ENCODE measurements at places on chromosomes 4 and X.
A peak's percentile ranks its signal among the peaks of the same experiment; 100 is the strongest.

GRCh38 chr4:87848622-87849351, 16.0 kb downstream of the MEPE start:
- DNase-seq: peak; percentile 58

DNA sequence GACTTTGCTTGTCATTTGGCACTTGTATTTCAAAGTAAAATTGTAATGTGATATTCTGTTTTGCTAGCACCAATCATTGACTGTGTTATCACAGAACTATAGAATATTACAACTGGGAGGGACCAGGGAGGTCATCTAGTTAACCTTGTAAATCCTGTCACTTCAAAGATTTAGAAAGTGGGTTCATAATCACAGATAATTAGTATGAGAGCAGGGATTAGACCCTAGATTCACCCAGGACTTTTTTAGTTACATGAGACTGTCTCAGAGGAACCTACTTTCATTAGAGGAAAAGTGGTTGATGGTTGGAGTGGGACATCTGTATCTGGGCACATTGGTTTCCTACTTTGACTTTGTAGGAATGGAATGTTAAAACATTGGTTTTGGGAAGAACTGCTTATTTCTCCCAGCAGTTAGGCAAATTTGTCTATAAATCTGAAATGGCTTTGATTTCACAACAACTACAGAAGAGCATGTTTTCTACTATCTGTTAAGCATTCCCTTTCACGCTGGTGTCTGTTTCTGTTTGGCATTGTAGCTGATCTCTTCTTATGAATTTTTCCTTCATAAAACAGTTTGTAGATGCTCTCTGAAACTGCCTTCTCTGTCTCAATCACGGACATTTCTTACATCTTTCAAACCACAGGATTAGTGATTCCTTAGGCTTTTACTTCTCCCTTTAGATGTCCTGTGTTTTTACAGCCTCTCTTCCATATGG, 144.1 kb downstream of the DIPK2B start:
- DNase-seq: no peak

DNA sequence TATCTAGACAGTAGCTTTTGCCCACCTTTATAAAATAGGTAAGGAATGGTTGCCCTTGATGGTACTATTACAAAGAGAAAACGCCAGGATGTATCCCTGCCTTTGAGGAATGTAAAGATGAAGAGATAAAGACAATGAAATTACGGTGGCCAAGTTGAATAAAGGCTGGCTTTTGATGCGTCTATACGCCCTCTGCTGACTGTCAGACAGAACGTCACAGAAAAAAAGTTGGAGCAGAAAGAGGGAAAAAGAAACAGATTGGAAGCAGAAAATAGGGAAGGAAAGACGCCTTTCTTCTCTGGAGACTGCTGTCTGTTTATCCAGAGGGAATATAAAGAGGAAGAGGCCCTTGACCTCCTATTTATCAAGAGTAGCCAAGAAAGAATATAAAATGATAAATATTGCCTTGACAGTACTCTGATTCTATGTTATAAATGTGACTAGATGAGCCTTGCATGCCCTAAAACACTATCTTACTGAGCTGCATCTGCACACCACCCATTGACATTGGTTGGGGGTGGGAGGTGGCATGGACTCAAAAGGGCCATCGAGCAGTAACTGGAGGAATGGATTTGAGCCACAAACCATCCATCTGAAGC, 30.6 kb downstream of the PCDH19 start:
- DNase-seq: no peak

DNA sequence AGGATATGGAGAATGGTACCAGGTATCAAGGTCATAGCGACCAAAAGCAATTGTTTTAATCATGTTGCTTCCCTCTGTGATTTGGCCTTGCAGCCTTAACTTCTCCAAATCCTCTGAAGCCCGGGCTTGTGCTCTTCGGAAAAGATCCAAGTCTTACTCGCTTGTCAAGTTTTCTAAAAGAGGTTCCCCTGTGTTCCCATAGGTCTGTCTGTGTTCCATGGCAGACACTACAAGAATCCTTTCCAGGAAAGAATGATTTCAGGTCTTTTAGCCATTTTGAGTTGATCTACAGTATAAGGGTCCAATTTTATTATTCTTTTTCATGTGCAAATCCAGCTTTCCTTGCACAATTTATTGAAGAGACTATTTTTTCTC, 710.6 kb upstream of the DIAPH2 start:
- no peak for DNase-seq

- no peak for DNase-seq
Measured at GRCh38 chrX:16946971-16947562, 609 bp downstream of the REPS2 start.

DNA sequence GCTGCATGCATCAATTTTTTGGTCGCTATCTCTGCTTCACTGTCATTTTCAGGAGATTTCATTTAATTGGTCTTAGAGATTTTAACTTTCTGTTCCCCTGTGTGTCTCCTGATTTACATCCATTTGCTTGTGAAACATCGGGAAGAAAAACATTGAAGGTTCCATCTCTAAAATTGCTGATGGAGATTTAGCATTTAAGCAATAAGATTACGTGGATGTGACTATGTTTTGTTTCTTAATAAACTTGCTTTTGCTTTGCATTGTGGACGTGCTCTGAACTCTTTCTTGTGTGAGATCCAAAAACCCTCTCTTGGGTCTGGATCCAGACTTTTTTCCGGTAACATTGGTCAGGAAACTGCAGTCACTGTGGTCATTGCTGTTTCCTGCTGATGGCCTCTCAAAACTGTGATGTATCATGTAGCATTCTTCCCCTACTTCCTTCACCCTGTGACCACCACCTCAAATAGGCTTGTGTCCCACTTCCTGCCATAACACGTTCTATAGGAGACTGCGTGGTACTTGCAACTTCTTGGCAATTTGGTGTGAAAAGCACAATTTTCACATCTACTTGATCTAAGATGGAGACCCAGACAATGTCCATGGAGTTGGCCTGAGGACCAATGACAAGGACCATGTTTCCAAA, 4.9 kb downstream of the CXCL2 start:
- no peak for DNase-seq

- no peak for DNase-seq
Measured at GRCh38 chrX:131441033-131441432, 102.8 kb upstream of the OR13H1 start.

DNA sequence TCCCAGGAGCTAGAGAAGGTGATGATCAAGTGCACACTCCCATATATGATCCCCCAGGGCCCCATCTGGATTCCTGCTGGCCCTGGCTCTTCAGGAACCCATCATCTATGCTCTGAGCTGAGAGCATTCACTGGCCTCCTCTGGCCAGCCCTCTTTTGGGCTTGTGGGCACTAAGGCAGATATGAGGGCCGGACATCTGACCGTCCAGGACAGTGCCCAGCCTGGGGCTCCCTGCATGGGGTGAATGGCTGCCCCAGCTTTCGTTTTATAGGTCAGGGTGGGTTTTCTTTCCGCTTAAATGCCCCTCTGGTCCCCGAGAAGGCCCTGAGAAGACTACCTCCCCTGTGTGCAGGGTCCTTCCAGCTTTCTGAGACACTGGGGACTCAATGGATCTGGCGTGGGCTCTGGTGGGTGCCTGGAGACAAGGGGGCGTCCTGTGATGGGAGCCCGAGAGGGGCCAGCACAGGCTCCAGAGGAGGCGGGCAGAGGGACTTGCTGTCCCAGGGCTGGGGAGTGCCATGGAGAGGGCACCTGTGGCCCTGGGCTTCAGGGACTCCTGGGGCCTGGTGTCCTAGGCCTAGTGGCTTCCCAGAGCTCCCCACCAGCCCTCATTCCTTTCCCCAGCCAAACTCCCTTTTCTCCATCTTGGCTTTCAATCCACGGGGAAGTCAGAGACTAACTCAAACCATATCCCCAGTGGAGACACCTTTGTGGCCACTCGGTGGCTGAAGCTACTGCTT, 39.5 kb upstream of the GRPEL1 start:
- DNase-seq: no peak

- DNase-seq: no peak
Measured at GRCh38 chr4:20254511-20255250, 3.0 kb downstream of the SLIT2 start.

- DNase-seq: no peak
Measured at GRCh38 chrX:44890247-44890646, 17.3 kb downstream of the KDM6A start.

DNA sequence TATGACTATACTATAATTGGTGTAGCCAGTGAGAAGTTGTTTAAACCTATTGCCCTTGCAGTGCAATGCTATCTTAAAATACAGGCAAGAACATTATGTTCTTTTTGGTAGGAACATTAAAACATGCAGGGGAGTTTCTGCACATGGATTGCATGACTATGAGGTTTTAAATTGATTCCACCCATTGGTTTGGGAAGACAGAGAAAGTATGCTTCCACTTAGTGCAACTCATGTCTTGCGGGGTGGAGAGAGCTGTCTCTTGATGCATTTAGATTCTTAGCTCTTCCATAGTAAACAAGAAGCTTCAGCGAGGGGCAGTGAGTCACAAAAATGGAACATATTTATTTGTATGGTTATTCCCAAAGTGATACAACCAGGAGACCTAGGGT, 39.5 kb upstream of the RASL11B start:
- DNase-seq: no peak

DNA sequence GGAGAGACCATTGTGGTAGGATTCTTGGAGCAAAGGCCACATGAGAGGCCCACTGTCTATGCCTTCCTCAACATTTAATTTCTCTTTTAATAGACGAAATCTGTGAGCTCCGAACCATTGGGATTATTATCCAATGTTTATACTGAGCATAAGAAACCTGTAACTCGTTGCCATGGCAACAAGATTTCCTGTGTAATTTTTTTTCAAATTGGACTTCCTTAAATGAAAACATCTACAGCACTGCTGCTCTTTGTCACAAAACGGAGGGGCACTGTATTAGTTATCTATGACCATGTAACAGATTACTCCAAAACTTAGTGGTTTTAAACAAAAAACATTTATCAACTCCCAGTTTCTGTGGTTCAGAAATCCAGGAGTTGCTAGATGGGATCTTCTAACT, 38.7 kb downstream of the PPP1R2C start:
- no peak for DNase-seq

- no peak for DNase-seq
Measured at GRCh38 chrX:131288738-131289511, at the start of gene IGSF1. Gene IGSF1 (minus strand): TSS chrX:131289306. CDS start chrX:131286674, 2,632 bp downstream.

- DNase-seq: peak; percentile 5
Measured at GRCh38 chrX:43949669-43950068, 23.5 kb downstream of the NDP start.

- no peak for DNase-seq
Measured at GRCh38 chr4:22764183-22764582, 71.4 kb downstream of the GBA3 start.

DNA sequence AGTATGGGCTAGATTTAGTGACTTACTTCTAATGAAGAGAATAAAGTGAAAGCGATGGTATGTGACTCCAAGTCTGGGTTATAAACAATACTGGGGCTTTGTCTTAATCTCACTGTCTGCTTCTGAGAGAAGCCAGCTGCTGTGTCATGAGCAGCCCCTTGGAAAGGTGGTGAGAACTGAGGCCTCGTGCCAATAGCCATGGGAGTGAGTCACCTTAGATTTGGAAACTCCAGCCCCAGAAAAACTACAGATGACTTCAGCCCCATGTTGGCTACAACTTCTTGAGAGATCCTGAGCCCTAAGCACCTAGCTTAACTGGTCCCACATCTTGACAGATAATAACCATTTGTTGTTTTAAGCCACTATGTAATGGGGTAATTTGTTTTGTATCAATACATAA, 77.6 kb downstream of the CWH43 start:
- DNase-seq: no peak

DNA sequence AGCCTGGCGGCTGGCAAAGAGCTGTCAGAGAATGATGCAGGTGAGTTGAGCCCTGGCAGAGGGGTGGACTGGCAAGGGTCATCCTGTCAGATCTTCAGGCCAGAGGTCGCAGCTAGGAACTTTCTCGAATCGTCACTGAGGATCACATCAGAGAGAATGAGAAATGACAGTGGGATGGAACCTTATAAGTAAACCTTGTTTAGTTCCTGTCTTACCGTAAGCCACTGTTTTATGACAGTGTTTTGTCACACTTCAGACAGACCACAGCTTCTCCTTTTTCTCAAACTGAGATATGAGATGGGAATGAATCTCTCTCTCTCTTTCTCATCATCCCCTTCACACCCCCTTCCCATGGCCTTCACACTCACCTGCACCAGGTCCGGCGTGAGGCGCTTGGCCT, 9.3 kb downstream of the DIPK2B start:
- DNase-seq: no peak

DNA sequence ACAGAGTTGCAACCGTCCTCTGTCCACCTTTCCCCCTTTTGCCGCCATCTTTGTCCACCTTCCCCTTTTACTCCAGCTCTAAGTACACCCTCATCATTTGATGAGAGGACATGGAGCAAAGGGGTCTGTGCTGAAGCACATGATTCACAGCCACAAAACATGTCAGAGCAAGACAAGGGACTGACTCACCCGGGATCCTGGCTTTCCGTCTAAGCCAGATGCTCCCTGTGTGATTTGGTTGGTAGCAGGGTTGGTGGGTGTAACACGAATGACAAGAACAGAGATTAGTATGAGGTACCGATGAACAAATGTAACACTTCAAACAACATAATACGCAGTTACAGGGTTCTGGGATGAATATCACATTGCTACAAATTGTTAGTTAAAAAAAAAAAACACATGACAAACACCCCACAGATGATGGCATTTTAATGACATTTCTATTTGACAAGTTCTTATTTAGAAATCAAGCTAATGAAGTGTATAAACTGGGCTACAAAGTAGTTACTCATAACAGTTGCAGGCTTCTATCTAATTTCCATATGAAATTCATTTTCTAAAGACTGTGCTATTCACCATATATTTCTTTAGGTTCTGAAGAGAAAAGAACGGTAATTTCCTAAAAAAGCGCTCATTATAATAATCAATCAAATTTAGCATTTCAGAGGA, 71.4 kb upstream of the ETNPPL start:
- DNase-seq: peak; percentile 2

DNA sequence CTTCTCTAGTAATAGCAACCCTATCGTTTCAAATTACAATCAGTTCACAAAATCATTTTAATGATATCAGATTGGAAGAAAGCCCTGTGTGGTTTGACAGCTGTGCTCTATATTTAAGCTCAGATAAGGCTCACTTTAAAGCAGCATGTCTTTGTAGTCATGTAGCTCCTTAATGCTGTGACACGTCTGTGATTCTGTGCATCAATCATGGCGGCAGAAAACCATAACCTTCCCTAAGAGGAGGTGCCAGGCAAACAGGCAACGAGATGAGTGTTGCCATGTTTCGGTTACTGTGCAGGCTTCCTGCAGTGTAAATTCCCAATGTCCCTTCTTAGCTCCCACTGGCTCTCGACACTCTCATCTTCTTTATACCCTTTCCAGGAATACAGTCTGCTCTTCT, 212.7 kb downstream of the GRID2 start:
- DNase-seq: no peak

GRCh38 chr4:178165251-178165950, 723.2 kb upstream of the AGA start:
- no peak for DNase-seq

- no peak for DNase-seq
Measured at GRCh38 chr4:42144028-42144427, 8.4 kb downstream of the BEND4 start.

Data from nucleus accumbens (tissue), 56 donors.